ENCODE measurements at places on chromosomes 1 and 21.

DNA sequence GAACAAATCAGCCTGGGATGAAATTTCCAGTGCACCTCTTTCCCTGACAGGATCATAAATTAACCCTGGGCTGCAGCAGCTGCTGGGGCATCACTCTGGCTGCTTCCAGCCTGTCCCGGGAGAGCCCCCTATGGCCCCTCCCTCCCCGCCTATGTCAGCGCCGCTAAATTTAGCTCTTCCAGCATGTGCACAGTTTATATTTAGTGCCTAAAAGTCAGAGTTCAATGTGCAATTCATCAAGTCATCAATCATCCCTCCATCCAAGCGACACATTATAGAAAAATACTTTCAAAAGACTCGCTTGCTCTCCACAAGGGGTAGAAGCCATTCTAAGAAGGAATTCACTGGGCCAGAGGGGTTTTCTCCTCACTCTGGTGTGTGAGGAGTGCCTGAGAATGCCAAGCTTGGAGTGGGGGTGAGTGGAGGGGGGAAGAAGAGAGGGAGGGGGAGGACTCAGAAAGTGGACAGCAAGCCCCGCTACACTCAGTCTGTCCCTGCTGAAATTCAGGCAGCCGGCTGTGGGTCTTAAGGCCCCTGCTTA, 37.4 kb downstream of the XCL1 start:
- DNase-seq: peak; percentile 41

DNA sequence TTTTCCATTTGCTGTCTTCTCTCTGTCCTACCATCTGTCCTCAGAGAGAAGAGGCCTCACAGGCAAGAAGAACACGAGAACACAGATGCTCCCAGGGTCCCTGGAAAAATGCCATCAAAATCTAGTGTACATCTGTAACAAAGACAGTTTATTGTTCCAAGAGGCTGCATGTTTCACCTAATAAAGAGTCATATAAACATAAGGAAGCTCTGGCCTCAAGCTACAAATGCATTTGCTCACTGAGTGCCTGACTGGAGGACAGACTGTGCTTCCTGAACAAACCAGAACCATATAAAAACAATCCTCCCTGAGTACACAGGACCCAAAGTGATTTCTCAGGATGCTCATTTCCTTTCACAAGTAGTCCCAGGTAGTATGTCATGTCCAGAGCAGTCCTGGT, 76.3 kb upstream of the SLC44A3 start:
- peak; percentile 83 for DNase-seq

GRCh38 chr1:86798608-86799291, 94.4 kb downstream of the SH3GLB1 start:
- DNase-seq: no peak

GRCh38 chr1:40299366-40300248, 17.5 kb downstream of the COL9A2 start:
- no peak for DNase-seq

DNA sequence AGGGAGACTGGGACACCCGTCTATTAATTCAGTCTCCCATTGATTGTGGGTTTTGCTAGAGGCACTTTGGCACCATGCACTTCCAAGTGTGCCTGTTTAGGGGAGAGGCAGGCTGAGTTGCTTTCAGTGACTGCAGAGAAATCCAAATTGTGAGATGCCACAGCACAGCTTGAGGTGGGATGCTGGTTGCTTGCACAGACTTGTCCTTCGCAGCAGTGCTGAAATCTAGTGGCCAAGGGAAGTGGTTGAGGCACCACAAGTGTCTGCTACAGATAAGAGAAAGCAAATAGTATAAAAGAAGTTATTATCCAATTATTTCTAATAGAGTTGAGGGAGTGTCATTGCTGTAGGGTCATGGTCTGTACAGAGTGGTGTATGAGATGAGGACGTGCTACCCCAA, 40.0 kb upstream of the APP start:
- no peak for DNase-seq

- DNase-seq: peak; percentile 84
Measured at GRCh38 chr1:159009704-159010361, at the start of gene IFI16. Gene IFI16, plus strand, starts transcription at chr1:159009907. Its CDS starts 4,774 bp downstream, at chr1:159014681.

- DNase-seq: no peak
Measured at GRCh38 chr21:45596704-45597318, 46.7 kb upstream of the PCBP3 start.

- DNase-seq: no peak
Measured at GRCh38 chr1:240178366-240178765, 86.7 kb downstream of the FMN2 start.

DNA sequence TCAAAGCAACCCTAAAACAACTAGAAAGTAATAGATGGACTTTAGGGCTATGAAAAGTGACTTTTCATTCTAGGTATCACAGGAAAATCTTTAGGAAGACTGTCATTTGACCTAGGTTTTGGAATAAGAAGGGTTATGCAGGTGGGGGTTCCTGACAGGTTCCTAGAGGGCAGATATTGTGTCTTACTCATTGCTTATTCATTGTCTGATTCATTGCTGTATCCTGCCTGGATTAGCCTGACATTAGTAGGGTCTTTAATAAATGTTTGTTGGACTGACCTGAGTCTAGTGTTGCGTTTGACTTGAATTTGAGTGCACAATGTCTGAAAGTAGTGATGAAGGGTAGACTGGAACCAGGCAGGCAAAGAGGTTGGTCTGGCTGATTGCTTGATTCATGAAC, 6.0 kb downstream of the FNBP1L start:
- no peak for DNase-seq

GRCh38 chr1:204591473-204592090, 75.4 kb downstream of the MDM4 start:
- peak; percentile 21 for DNase-seq

DNA sequence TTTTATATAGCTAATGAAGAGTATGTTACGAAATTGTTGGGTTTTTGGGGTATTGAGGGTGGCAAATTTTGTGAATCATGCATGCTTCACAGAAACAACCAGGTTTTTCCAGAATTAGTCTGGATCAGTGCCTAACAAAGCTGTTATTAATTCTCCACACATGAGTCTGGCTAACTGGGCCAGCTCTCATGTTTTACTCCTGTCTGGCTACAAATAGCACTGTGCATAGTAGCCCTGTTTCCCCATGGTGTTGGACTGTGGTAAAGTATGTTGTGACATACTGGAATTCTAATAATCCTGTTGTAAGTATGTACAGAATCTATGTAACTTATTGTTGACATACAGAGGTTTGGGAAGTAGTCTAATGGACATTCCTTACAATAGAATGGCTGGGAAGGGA, 35.8 kb downstream of the S100B start:
- no peak for DNase-seq

DNA sequence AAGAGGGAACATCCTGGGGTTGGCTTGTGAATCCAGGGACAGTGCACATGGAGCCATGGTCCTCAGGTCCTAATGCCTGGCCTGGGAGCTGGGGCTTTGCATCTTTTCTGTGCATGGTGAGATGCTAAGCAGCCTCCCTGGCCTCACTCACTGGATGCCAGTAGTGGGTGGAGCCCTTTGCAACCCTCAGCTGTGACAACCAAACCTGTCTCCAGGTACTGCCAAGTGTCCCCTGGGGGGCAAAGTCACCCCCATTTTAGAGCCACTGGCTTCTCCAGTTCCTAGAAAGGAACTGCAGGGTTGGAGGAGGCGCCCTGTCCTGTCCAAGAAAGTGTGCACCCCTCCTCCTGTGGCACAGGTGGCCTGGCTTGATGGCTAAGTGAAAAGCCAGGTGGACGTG, 44.6 kb upstream of the GRIK3 start:
- DNase-seq: no peak

- DNase-seq: no peak
Measured at GRCh38 chr1:20164694-20165202, 21.1 kb upstream of the UBXN10 start.

- no peak for DNase-seq
Measured at GRCh38 chr1:28091043-28091781, 2.8 kb upstream of the EYA3 start.

DNA sequence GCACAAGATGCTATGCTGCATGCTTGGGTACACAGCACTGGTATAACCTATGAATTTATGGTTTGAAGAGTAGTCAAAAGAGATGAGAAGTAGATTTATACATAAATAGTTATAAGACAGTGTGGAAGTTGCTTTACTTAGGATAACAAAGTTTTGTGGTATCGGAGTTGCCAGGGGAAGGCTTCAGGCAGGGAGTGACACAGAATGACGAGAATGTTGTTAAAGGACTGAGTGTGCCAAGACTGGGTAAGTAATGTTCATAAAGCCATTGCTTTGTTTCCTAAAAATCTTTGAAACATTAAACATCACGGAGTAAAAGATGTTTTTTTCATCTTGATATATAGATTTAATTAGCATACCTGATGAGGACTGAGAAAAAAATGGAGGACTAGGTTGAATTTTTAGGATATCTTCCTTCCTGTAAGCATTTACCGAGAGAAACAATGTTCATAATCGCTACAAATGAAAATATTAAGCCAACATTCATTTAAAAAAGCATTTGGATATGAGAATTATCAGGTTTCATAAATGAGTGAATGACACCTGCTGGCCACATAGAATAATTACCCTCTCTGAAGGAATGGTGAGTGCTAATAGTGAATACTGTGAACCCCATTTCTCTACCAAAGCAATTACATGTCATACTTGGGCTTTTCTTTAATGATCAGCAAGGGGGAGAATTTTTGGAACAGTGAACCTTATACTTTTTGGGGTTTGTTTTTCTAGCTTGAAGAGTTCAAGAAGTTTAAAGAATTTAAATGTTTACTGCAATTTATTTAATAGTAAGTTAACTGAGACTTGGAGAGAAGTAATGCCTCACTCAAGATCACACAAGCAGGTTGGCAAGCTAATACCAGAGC, 28.4 kb downstream of the EXTL2 start:
- DNase-seq: no peak

GRCh38 chr21:37863842-37864241, 52.4 kb downstream of the KCNJ6 start:
- DNase-seq: no peak

- peak; percentile 36 for DNase-seq
Measured at GRCh38 chr1:94068999-94069918, 51.7 kb downstream of the ABCA4 start.

DNA sequence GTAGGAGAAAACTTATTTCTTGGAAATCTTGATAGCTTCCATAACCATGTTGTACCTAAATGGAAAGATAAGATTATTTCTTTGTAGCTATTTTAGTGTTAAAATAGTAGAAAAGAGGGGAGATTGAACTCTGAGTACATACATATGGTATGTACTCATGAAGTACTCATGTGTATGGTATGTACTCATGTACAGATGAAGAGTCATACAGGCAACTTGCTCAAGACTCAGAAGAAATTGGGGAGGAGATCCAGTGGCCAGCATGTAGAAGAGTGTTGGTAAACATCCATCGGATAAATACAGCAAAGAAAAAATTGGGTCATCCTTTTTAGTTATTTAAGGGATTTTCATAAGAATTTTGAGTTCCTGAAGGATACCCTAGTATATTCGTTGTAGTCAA, 29.0 kb downstream of the MDM4 start:
- no peak for DNase-seq

GRCh38 chr1:228830185-228830953, 95.1 kb downstream of the RHOU start:
- DNase-seq: no peak

- DNase-seq: no peak
Measured at GRCh38 chr1:151529211-151529702, 10.9 kb upstream of the TUFT1 start.

DNA sequence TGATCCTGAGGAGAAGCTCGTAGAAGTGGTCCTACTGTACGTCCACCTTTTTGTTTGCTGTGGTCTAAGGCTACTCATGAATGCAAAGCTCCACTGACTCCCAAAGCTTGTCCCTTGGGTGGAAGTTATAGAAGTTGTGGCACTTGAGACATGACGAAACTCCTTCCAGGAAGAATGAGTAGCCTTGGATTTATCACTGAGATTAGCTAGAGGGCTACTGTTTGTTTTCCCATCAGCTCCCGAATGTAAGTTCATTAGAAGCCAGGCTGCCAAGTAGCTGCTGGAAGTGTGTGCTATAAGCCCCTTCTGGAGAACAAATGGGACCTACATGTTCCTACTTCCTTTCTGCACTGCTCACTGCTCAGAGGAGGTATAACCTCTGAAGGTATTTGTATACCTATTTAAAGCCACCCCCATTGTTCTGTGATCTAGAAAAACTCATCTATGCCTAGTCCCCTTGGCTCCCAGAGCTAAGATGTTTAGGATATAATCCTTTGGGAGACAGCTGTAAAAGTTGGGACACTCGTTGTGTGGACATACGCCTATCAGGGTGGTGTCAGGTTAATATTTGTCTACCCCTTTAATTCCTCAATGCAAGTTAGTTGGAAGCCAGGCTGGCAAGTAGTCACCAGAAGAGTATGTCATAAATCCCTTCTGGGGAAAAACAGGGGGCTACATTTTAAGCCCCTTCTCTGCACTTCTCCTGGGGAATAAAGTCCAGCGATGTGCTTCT, 72.9 kb downstream of the SCMH1 start:
- DNase-seq: no peak

- DNase-seq: peak; percentile 33
Measured at GRCh38 chr21:46598581-46599572, 6.0 kb downstream of the S100B start.

- DNase-seq: no peak
Measured at GRCh38 chr1:201891451-201892045, 2.9 kb downstream of the SHISA4 start.

DNA sequence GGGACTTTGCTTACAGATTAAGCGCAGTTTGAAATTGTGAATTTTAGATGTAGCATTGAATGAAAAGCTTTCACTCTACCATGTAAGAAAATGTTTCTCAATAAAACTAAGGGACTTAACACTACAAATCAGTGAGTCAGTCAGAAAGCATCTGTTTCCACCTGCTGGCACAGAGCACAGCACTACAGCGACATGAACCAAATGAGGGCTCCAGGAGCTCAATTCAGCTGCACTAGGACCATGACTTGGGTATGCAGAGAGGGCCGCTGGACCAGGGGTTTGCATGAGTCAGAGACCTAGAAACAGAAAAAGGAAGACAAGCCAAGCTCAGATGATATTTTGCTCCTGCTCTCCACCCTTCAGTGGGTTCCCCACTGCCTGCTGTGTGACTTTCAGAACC, 5.2 kb downstream of the SUSD4 start:
- DNase-seq: no peak

DNA sequence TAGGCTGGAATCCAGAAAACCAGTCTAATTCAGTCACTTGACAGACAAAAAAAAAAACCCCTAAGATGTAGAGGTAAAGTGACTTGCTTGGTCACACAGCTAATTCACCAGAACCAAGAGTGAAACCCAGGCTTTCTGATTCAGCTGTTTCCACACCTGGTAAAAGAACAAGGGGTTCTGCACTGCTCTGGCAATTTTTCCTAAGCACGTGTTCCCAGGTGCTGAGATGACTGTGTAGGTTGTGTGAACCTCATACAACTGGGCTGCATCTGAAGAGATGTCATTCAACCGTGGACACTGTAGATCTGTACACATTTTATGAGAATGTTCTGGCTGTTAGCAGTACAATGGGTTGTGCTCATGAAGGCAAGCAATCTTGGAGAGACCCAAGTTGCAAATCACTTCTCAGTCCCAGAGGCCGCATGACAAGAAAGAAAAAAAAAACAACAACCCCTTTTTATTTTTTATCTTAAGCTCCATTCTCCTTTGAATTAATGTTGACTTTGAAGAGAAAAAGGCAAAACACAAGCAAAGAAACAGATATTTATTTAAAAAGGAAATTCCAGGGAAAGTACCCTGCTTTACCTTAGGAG, 95.4 kb downstream of the INTS7 start:
- no peak for DNase-seq

Data from skeletal muscle cell (primary cell).